ENCODE measurements at places on chromosomes 1 and 21. TPM values are rescaled to one million over a fixed set of nuclear protein-coding genes. Genes with fewer than 3 reads are reported as not detected.

DNA sequence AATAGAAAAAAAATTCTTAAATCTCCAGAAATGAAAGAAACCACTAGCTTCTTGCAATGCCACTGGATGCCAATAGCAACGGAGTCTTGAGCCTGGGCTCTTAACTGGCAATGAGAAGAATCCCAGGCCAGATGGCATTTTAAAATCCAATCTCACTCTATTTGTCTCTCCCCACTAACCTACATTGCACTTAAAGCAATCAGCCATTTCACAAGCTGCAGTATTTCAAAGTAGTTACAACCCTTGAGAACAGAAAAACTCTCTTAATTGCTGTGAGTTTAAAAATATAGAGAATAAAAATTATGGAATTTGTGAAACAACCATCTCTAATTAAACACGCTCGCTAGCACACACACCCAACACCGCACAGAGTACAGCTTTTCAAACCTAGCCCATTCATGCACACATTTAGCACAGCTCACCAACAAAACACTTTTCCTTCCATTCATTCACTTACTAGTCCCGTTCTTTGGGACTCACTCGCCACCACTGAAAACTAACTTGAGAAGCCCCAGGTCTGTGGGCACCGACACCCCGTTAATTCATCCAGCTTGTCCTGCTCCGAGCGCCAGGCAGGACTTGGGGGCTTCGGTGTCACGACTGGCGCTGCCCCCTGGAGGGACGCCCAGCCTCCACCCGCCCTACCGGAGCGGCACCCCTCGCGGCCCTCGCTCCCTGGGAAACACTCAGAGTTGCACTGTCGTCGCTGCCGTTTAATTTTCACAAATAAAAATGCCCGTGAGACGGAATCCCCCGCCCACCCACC lies 1.0 kb downstream of the DDAH1 start:
- no peak for DNase-seq

DNA sequence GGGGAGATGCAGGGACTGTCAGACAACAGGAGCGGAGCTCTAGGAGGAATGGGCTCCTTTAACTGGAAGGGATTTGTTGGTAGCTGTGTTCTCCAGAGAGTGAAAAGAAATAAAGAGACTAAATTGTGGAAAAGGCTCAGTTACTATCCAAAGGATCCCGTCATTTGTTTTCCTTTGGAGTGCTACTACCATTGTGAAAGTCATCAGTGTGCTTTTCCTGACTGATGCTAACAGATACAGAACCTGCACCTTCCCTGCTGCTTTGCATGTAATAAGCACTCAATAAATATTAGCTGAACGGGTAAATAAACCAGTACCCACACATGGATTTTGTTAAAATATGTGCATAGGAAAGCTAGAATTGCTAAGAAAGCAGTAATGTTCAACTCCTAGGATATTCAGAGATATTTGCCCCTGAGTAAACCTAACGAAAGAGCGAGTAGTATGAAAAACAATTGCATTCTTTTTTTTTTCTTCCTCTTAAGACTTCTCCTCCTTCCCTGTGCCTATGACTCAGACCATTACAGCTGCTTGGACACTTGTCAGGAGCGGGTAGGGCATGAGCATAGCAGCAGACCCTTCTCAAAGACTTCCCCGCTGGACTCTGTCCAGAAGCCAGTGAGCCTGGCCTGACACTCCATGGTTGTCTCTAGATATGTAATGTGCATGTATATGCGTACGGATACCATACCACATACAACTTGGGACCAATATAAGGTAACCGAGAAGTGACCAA lies 41.7 kb downstream of the PTGFRN start:
- no peak for DNase-seq

GRCh38 chr21:19244502-19245187 lies 841.1 kb upstream of the TMPRSS15 start:
- no peak for DNase-seq

The HENMT1 gene
- 1.4 TPM for total RNA-seq

The NAV1 gene
- total RNA-seq: 94.2 TPM
